ENCODE measurements at places on chromosomes 2 and 18.

DNA sequence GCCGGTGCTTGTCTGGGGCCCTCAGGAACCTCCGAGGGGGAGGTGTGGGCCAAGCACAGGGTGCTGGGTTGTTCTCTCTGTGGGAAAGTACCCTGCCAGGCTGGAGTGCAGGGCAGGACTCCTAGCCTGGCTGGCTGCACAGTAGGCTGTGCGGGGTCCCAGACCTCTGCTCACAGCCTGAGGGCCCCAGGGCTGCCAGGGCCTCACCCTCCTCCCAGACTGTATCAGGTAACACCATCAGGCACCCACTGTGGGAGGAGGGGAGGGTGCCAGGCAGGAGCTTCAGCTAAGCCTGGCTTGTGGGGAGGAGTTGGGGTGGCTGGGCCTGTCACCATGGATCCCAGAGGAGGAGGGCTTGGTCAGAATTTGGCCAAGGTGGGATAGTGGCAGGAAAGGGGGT, 211.9 kb upstream of the SMAD2 start:
- no peak for DNase-seq

DNA sequence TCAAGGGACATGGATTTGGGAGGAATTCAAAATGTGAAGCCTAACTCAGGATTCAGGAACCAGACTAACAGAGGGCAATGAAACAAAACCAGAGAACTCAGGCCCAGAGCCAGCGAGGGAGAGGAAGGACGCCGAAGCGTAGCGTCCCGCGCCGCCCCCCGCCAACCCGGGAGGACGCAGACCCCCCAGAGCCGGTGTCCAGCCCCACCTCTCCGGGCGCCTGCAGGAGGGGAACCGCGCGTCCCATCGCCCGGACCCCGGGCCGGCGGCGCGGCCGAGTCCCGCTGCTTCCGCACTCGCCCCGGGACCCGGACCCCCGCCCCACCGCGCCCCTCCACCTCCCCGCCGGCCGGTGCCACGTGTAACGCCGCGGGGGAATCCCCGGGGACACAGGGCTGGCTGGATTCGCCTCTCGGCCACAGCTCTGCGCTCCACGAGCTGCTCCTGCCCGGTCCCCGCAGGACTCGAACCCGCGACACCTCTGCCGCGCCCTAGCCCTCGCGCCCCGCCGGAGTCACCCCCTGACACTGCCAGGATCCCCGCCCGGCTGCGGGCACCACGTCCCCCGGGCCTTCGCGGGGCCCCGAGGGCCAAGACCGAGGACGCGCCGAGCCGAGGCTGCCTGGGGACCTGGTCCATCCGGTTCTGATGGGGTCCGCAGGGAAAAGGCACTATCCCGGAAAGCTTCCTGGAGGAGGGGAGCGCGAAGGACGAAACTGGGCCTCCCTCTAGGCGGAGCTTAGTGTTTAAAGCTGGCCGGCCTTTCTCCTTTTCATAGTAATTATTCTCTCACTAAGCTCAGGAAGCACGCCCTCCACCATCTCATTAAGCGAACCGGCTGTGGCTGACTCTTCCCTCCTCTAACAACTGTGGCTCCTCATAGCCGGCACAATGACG, 40.4 kb upstream of the FAM124B start:
- peak; percentile 15 for DNase-seq

DNA sequence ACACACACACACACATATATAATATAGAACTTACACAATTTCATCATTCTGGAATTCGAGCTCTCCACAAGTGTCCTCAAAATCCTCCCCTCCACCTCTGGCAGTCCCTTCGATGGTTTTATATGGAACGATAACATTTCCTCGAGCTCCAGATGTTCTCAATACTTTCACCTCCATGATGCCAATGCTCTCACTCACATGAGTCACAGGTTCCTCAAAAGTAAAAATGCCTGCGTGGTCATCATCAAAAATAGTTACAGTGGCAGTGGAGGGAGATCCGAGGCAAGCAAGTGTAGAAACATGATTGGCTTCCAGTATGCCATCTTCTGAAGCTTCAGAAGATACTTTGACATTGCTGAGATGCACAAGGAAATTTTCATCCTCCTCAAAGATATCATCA, 23.5 kb downstream of the SLC8A1 start:
- DNase-seq, result no peak

- no peak for DNase-seq
These were observed 143.1 kb downstream of the FHOD3 start for GRCh38 chr18:36440614-36441013.

DNA sequence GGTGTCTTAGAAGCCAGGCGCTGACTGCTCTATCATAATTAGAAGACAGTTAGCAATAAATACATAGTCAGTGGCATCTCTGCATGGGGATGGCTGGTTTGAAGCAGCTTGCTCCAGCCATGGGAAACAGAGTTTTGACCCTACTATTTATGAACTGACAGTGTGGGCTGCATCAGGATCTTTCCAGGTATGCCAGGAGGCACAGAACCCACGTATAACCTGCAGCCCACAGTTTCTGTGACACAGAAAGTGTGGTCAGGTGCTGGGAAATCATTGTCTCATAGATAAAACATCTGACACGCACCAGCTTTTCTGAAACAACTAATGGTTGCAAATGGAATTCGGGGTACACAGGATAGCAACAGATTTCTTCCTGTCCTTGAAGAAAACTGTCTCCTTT, 34.7 kb downstream of the INPP4A start:
- no peak for DNase-seq

DNA sequence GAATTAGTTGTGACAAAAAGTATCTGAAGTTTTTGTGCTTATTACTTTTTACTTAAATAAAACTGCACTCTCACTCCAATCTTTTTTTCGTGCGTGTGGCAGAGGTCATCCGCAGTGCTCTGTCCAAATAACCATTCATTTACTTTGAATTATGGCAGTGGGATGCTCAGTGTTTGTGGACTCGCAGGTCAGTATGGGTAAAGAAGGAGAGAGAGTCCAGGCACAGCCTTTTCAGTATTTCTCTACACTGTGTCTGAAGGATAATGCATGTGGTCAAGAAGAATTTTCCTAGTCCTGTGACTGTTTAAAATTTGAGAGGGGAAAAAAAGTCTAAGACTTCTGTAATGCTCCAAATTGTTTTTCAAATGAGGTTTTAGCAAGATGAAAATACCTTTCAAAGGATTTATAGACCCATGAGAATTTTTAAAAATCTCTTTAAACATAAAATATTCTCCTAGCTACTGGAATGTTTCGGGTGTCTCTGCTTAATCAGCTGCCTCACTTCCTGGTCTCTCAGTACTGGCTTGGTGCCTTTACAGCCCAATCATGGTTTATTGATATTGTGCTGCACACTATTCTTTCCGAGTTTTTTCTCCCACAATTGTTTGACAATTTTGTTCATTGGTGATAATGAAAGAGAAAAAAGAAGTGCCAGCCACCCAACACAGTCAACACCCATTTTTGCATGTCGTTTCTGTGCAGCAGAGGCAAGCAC, 453.2 kb downstream of the PTPRM start:
- DNase-seq, result no peak

All from activated CD4-positive, alpha-beta T cell treated with anti-CD3 and anti-CD28 coated beads for 48 hours (primary cell).